Astrocyte (in vitro differentiated cells and primary cell): ENCODE measurements at places on chromosomes 7 and 10.

DNA sequence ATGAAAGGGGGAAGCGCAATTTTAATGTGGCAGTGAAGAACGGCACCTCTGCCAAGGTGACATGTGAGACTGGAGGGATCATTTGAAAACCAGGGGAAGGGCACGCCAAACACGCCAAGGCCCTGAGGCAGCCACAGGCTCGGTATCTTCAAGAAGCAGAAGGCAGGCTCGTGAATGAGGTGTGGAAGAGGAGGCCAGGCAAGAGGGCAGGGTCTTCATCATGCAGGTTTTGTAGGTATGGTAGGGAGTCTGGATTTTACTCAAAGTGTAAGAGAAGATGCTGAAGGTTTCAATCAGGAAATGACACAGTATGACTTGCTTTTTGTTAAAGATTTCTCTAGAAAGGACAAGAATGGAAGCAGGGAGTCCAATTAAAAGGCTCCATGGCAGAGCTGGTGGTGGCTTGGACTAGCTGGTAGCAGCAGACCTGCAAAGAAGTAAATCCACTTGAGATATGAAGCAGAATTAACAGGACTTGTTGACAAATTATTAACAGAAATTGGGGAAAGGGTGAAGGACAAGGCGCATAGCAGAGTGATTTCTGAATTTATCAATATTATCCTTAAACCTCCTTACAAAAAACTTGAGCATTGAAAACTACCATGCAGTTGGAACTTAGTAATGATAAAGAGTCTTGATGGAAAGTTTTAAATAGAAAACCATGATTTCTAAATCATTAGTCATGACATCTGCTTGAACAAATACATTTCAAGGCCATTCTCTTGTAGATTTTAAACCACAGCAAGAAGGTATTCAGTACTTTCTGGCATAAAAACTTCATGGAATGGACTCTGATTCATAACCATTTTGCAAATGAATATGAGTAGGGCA, 70.4 kb downstream of the COA1 start:
- DNase-seq = peak; percentile 98

DNA sequence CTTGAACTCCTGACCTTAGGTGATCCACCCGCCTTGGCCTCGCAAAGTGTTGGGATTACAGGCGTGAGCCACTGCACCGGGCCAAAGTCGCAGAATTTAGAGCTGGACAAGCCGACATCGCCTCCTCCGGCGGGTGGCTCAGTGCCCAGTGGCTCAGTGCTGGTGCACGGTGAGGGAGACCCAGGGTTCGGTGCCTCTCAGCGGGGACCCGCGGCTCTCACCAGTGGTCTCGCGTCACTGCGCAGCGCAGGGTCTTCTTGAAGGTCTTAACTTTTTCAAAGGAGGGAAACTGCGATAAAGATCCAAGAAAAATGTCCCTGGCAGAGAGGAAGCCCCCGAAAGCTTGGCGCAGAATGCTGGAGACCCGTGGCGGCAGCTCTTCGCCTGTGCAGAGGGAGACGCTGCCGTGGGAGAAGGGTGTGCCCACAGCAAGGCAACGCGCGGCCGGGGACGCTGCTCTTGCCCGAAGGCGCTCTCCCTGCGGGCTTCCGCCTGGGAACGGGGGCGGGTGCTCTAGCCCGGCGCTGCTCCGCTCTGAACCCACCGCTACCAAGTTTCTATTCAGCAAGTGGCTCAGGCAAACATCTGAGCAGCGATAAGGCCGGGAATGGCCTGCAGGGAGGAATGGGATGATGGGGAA, 324.3 kb downstream of the DNAJB6 start:
- DNase-seq = no peak

- peak; percentile 48 for DNase-seq
Observed at GRCh38 chr7:140653319-140654108, 12.9 kb upstream of the DENND2A start.

- peak; percentile 34 for DNase-seq
Observed at GRCh38 chr7:42692621-42693020, 219.2 kb downstream of the C7orf25 start.

- no peak for DNase-seq
Observed at GRCh38 chr7:94432817-94433216, 38.1 kb downstream of the COL1A2 start.

- DNase-seq = peak; percentile 6
Observed at GRCh38 chr10:10126218-10126617, 891.5 kb upstream of the CELF2 start.

- DNase-seq = peak; percentile 6
Observed at GRCh38 chr7:29146888-29147609, 712 bp upstream of the CPVL start.
